ENCODE measurements at places on chromosomes 13 and 19. TPM values are rescaled to one million over a fixed set of nuclear protein-coding genes. Genes with fewer than 3 reads are reported as not detected.
A peak's percentile ranks its signal among the peaks of the same experiment; 100 is the strongest.

DNA sequence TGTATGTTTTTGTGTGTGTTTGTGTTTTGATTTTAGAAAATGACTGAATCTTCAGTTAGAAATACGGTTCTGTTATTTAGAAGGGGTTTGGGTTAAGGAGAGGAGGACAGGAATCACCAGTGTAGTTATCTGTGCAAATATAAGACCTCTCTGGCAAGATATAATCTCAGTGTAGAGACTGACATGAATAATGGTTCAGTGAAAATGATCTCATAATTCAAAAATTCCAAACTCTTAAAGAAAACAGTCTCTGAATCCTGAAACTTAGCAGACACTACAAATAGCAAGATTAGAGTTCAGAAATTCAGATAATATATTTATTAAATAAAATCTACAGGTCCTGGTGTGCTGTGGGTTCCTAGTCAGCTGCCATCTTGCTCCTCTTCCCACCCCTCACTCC is 73.5 kb downstream of the PDS5B start:
- no peak for DNase-seq
- H3K4me3 ChIP-seq, result no peak overlapping the region
- H3K4me1 ChIP-seq, result peaks cover 10% of the 10 kb centered on the region
- peaks cover 8% of the 10 kb centered on the region for H3K36me3 ChIP-seq
- no peak overlapping the region for H3K27ac ChIP-seq

DNA sequence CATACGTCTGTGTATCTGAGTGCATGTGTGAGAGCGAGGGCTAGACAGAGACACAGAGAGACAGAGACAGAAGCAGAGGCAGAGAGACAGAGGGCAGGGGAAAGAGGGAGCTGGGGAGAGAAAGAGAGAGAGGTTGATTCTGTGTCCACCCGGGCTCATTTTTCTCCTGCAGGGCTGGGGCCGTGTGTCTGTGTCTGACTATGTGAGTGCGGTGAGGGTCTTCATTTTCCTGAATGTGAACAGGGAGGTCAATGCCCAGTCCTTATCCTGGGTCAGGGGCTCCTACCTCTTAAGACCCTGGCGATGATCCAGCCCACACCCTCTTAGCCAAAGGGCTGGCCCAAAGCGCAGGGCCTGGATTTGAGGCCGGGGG is 17.7 kb downstream of the LRRC4B start:
- DNase-seq, result no peak
- no peak overlapping the region for H3K27ac ChIP-seq
- no peaks in the 10 kb centered on the region for H3K36me3 ChIP-seq
- peak overlapping the region; percentile 27 for H3K4me3 ChIP-seq
- H3K4me1 ChIP-seq, result no peaks in the 10 kb centered on the region
- peaks cover 54% of the 10 kb centered on the region for H3K27me3 ChIP-seq

DNA sequence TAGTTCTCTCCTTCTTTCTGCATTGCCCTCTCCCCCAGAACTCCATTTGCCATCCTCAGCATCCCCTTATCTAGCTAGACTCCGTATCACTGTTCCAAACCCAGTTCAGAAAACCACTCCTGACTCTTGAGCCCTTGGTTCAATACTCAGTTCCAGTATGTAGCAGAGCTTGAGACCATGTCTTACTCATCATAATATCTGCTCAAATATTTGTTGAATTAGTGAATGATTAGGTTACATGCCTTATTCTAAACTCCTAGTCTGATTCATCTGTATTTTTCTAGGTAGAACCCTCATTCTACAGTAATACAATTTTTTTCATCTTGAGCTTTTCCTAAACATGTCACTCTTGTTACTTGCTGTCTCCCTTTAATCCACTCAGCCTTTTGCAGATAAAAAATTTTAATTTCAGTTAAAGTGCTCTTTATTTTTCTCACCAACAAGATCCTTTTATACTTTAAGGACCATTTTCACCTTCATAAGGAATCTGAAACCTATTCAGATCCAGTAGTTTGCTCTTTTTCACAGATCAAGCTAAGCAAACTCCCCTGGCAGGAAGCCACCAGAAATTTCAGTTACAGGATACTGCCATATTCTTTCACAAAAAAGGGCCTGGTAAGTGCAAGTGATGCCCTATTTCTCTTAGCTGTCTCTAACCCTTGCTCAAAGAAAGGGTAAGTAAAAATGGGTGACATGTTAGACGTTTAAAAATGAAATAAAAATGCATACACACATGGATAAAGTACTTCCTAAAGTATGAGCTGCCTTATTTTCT is 23.1 kb upstream of the INTS6 start:
- H3K36me3 ChIP-seq, result no peaks in the 10 kb centered on the region
- no peaks in the 10 kb centered on the region for H3K4me1 ChIP-seq
- no peak for DNase-seq
- H3K4me3 ChIP-seq, result no peak overlapping the region
- no peak overlapping the region for H3K27ac ChIP-seq

- H3K27ac ChIP-seq, result no peak overlapping the region
- H3K27me3 ChIP-seq, result no peaks in the 10 kb centered on the region
- peaks cover 25% of the 10 kb centered on the region for H3K4me1 ChIP-seq
Measured at GRCh38 chr19:682678-683320, 6.6 kb downstream of the FSTL3 start.

DNA sequence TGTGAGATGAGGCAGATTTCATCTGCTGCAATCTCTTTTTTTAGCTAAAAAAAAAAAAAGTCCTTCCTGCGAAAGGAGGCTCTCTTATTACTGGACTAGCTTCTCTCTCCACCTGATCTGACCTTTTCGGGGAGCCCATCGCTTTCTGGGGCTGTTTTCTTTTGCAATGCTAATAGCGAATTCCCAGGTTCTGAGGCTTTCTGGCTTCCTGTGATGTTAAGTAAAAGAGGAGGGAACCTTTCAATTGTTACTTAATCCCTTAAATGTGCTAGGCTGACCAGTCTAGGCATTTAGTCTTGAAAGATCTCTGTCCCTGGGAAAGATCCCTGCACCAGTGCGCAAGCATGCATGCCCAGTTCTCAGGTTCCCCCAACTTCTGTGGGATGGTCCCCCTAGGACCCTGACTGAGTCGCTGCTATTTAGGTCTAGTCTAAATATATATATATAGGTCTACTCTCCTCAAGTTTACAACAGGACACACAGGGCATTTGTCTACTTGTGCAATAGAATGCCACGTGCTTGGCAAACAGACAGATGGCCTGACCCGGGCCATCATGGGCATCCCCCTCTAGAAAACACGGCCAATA is 224.7 kb downstream of the ZNF536 start:
- no peak for DNase-seq
- no peaks in the 10 kb centered on the region for H3K36me3 ChIP-seq
- no peak overlapping the region for H3K27ac ChIP-seq
- H3K27me3 ChIP-seq, result peaks cover 13% of the 10 kb centered on the region
- no peaks in the 10 kb centered on the region for H3K4me1 ChIP-seq

DNA sequence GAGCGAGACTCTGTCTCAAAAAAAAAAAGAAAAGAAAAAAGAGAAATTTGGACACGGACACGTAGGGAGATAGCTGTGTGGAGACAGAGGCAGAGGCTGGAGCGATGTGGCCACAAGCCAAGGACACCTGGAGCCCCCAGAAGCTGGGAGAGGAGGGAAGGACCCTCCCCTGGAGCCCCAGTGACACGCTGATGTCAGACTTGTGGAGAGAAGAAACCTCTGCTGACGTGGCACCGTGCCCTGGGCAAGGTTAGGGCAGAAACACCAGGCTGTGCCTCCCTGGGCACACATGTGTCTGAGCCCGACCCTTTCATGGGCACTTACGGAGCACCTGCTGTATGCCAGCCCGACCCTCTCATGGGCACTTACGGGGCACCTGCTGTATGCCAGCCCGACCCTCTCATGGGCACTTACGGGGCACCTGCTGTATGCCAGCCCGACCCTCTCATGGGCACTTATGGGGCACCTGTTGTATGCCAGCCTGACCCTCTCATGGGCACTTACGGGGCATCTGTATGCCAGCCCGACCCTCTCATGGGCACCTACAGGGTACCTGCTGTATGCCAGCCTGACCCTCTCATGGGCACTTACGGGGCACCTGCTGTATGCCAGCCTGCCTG is 17.8 kb downstream of the ARID3A start:
- no peak overlapping the region for H3K27ac ChIP-seq
- H3K27me3 ChIP-seq, result no peaks in the 10 kb centered on the region
- no peaks in the 10 kb centered on the region for H3K36me3 ChIP-seq
- no peak for DNase-seq
- no peak overlapping the region for H3K4me3 ChIP-seq

GRCh38 chr19:19444681-19445155 is 39.2 kb downstream of the GATAD2A start:
- H3K27me3 ChIP-seq, result no peaks in the 10 kb centered on the region
- H3K36me3 ChIP-seq, result no peaks in the 10 kb centered on the region
- peaks cover 40% of the 10 kb centered on the region for H3K4me1 ChIP-seq
- peak overlapping the region; percentile 33 for H3K27ac ChIP-seq
- no peak overlapping the region for H3K4me3 ChIP-seq

GRCh38 chr13:24086642-24087041 is 73.9 kb upstream of the SPATA13 start:
- no peak overlapping the region for H3K27ac ChIP-seq
- H3K4me1 ChIP-seq, result peaks cover 34% of the 10 kb centered on the region
- H3K36me3 ChIP-seq, result no peaks in the 10 kb centered on the region
- no peaks in the 10 kb centered on the region for H3K27me3 ChIP-seq
- DNase-seq, result no peak
- no peak overlapping the region for H3K4me3 ChIP-seq

- H3K36me3 ChIP-seq, result no peaks in the 10 kb centered on the region
- peaks cover 23% of the 10 kb centered on the region for H3K4me1 ChIP-seq
- H3K27ac ChIP-seq, result peak overlapping the region; percentile 76
- DNase-seq, result peak; percentile 65
- peak overlapping the region; percentile 83 for H3K4me3 ChIP-seq
Measured at GRCh38 chr19:14528419-14529253, 758 bp upstream of the TECR start.

GRCh38 chr13:62510906-62511655 is 1095.4 kb upstream of the PCDH20 start:
- H3K27me3 ChIP-seq, result no peaks in the 10 kb centered on the region
- no peak overlapping the region for H3K4me3 ChIP-seq
- H3K4me1 ChIP-seq, result no peaks in the 10 kb centered on the region
- no peak for DNase-seq
- no peak overlapping the region for H3K27ac ChIP-seq

DNA sequence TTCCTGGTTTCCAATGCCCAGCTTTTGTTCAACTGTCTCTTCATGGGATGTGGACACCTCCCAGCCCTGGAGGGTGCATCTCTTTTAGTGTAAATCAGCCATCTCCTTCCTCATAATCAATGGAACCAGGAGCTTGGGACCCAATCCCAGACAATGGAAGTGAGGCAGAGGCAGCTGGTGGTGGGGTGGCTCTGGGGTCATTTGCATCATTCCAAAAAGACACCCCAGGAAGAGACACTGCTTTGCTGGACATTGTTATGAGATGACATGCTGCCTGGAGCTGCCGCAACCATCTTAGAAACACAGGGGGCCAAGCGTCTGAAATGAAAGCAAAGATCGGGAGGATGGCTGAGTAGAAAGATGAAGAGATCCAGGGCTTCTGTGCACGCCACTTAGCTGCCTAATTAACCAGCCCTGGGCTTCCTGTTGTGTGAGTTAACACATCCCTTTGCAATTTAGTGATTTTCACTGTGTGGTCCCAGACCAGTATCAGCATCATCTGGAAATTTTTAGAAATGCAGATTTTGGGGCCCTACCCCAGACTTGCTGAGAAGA is 36.1 kb downstream of the IRS2 start:
- no peaks in the 10 kb centered on the region for H3K4me1 ChIP-seq
- no peak overlapping the region for H3K27ac ChIP-seq
- DNase-seq, result no peak
- H3K4me3 ChIP-seq, result no peak overlapping the region
- H3K36me3 ChIP-seq, result peaks cover 29% of the 10 kb centered on the region

- H3K4me1 ChIP-seq, result peaks cover 31% of the 10 kb centered on the region
- H3K27me3 ChIP-seq, result no peaks in the 10 kb centered on the region
- DNase-seq, result no peak
Measured at GRCh38 chr13:110509971-110510786, 51.3 kb downstream of the RAB20 start.

GRCh38 chr13:76250211-76250610 is 614.1 kb downstream of the LMO7 start:
- DNase-seq, result no peak
- no peaks in the 10 kb centered on the region for H3K36me3 ChIP-seq
- H3K4me1 ChIP-seq, result no peaks in the 10 kb centered on the region
- no peaks in the 10 kb centered on the region for H3K27me3 ChIP-seq
- no peak overlapping the region for H3K4me3 ChIP-seq
- no peak overlapping the region for H3K27ac ChIP-seq

DNA sequence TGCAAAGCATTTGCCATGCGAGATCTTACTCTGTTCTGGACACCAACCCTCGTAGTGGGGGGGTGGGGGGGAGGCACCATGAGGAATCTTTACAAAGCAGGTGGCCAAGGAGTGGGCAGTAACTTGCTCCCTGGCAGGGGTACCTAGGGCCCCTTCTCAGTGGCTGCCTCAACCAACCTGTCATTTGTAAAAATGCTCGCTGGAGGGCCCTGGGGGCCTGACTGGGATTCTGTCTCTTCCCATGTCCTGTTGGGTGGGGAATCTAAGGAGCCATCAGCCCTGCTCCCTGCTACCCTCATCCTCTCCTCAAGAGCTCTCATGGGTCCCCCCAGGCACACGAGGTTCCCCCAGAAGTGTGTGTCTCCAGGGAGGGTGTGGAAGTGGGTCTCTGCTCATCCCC is 1.5 kb downstream of the KCNN1 start:
- H3K27ac ChIP-seq, result no peak overlapping the region
- no peaks in the 10 kb centered on the region for H3K36me3 ChIP-seq
- no peak overlapping the region for H3K4me3 ChIP-seq
- no peaks in the 10 kb centered on the region for H3K4me1 ChIP-seq
- peaks cover 36% of the 10 kb centered on the region for H3K27me3 ChIP-seq

GRCh38 chr13:56110751-56111150 is 1030.0 kb upstream of the PRR20A start:
- H3K4me1 ChIP-seq, result no peaks in the 10 kb centered on the region
- H3K27ac ChIP-seq, result no peak overlapping the region
- no peaks in the 10 kb centered on the region for H3K27me3 ChIP-seq

GRCh38 chr13:88617176-88617575 is 946.0 kb downstream of the SLITRK5 start:
- H3K36me3 ChIP-seq, result no peaks in the 10 kb centered on the region
- H3K27me3 ChIP-seq, result no peaks in the 10 kb centered on the region
- no peaks in the 10 kb centered on the region for H3K4me1 ChIP-seq
- H3K4me3 ChIP-seq, result no peak overlapping the region
- H3K27ac ChIP-seq, result no peak overlapping the region

WDR87 gene
- total RNA-seq, result not detected

OR2Z1 gene
- not detected for total RNA-seq

C1QTNF9B gene
- not detected for total RNA-seq

RFPL4A gene
- total RNA-seq, result not detected

PSG2 gene
- not detected for total RNA-seq

CCDC97 gene
- 30.3 TPM for total RNA-seq

TNFSF9 gene
- total RNA-seq, result 4.1 TPM

Measured in lower lobe of right lung (tissue), 2 donors.